Stimulated activated CD4-positive, alpha-beta T cell treated with anti-CD3 and anti-CD28 coated beads, Interleukin-4, amount 100 ng/mL, for 1 hour (primary cell): ENCODE measurements at places on chromosomes 13 and 19.

- no peak for DNase-seq
Measured at GRCh38 chr19:30854661-30855060, 482.5 kb downstream of the ZNF536 start.

DNA sequence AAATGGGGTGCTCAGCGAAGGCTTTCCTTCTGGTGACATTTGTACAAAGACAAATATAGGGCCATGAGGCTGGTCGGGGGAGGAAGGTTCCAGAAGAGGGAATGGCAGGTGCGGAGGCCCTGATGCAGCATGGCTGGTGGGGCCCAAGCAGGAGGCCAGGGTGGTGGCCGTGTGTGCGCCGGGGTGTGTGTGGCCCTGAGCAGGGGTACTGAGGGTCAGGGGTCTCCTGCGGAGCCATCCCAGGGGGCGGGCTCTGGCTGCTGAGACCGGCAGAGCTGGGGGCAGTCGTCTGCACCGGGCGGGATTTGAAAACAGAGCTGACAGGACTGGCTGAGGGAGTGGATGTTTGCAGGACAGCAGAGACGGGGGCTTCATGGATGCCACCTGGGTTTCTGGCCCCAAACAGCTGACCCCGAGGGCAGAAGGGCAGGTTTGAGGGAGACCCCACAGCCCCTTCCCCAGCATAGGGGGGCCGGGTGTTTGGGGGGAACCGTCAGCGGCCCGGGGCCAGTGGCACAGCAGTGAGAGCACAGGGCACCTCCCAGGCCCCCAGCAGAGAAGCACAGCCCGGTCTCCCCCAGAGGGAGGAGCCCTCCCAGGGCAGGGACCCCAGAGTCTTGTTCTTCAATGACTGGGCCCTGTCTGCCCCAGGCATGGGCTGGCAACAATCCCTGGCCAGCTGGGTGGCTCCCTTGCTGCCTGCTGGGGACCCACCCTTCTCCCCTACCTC is 11.4 kb downstream of the PIAS4 start:
- DNase-seq = no peak

DNA sequence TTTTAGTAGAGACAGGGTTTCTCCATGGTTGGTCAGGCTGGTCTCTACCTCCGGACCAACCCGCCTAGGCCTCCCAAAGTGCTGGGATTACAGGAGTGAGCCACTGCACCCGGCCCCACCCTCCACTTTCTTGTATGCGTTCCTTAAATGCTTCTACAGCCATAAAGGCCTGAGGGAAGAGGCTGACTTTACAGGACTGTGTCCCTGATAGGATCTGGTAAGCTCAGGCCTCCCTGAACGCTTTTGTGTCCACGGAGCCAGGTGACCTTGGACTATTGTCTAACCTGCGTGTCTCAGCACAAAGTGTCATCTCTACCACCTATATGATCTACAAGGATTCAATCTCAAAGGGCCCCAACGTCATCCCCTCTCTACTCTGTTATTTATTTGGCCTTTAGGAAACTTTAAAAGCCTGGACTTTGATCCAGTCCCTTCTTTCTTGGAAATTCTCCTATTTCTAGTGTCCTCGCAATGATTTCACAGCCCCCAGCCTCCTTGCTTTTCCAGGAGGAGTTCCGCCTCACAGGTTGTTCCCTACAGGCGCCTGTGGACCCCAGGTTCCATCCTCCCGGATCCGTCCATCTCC is 701 bp downstream of the ZNF552 start:
- DNase-seq = no peak

- DNase-seq = no peak
Measured at GRCh38 chr13:30504081-30504480, 38.3 kb upstream of the HMGB1 start.

DNA sequence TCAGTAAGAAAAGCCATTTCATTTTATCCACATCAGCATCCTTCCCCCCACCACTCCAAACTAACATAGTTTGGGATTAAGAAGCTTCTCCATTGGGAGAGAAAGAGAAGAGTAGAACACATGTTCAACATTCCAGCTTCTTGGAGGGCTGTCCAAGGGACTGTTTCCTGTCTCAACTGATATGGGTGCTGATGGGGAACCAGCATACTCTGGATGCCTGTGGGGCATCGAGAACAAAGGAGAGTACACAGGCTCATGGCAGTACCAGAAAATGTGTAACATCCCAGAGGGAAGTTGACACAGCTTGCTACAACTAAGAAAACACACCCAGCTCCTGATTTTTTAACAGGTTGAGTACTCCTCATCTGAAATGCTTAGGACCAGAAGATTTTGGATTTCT is 24.7 kb downstream of the SUCLA2 start:
- DNase-seq = no peak

- no peak for DNase-seq
Measured at GRCh38 chr13:97986835-97987234, 33.4 kb downstream of the IPO5 start.

DNA sequence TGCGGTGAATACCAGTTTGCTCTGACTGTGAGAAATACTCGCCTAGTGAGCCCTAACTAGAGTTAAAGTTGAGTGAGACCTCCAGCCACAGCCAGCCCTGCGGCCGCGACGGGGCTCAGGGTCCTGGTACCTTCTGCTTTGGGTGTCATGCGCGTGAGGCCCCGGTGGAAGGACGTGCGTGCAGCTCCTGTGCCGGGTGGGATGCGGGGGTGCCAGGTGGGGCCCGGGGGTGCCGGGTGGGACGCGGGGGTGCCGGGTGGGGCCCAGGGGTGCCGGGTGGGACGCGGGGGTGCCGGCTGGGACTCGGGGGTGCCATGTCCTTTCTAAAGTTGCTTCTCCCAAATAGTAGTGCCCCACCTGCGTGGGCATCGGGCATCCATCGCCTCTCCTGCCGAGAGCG is 8.5 kb upstream of the TMPRSS9 start:
- no peak for DNase-seq

- no peak for DNase-seq
Measured at GRCh38 chr19:2113439-2114211, 16.9 kb downstream of the IZUMO4 start.

DNA sequence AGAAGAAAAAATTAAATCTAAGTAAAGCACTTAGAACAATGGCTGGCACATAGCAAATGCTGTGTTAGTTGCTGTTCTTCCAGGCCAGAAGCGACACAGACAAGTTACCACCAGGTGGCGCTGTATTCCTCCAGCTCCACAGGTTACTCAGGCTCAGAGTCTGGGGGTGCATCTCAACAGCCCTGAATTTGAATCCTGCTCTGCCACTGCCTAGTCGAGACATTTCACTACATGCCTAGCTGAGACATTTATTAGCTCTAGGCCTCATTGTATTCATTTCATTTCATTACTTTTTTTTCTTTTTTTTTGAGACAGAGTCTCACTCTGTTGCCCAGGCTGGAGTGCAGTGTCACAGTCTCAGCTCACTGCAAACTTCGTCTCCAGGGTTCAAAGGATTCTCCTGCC is 16.4 kb upstream of the CYP2B6 start:
- DNase-seq = peak; percentile 73

DNA sequence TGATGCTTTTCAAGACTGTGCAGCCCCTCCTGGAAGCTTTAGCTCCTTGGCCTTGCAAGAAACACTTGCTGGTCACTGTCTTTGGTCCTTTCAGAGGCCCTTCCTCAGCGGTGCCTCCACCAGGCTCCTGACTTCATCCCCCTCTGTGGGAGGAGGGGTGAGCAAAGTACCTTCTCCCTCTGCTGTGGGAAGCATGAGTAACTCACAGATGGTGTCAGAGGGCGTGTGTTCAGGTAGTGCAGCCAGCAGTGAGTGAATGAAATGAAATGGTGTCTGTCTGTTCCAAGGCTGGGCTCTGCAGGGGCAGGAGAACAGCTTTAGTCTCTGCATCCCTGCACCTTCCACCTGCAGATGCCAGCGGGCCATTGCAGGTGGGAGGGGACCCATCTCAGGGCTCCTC is 102.9 kb downstream of the SHISA2 start:
- no peak for DNase-seq

GRCh38 chr19:42965176-42965575 is 28.2 kb upstream of the PSG7 start:
- no peak for DNase-seq

DNA sequence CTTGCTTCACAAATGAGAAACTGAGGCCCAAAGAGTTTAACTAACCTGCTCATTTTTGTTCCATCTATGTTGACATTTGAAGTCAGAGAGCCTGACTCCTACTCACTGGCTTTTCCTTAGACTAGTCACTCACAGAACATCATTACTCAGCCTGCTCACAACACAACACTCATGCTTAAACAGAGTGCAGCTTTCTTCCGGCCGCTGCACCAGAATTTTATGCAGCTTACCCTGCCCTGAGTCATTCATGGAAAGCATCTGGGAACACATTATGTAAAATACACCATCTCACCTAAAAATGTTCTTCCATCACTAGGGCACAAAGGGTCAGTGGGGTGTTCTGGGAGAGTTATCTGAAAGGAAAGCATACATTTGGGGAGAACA is 303.4 kb downstream of the SPRY2 start:
- DNase-seq = no peak

- no peak for DNase-seq
Measured at GRCh38 chr13:51152701-51153100, 41.6 kb upstream of the C13orf42 start.

- DNase-seq = no peak
Measured at GRCh38 chr19:4094761-4095487, 28.2 kb upstream of the ZBTB7A start.

- DNase-seq = no peak
Measured at GRCh38 chr19:2166741-2167738, 3.3 kb downstream of the DOT1L start.

GRCh38 chr19:34229721-34230120 is 24.6 kb upstream of the GARRE1 start:
- DNase-seq = no peak

- DNase-seq = no peak
Measured at GRCh38 chr13:109665240-109665639, 121.1 kb downstream of the IRS2 start.

- no peak for DNase-seq
Measured at GRCh38 chr19:7000333-7000732, 20.9 kb downstream of the MBD3L2B start.

DNA sequence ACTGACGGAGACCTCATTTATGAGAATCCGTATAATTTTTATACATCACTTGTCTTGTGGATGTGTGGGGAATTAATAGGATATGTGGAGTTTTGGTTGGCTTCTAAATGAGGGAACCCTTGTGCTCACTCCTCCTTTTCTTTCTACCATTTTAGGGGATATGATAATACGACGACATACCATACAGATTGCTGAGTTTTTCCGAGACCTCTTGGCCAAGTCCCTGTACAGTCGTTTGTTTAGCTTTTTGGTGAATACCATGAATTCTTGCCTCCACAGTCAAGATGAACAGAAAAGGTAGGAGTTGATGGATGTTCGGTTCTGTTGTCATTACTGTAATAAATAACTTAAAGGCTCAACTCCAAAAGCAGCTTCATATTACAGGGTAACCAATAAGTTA is 335.2 kb downstream of the MYO16 start:
- no peak for DNase-seq

GRCh38 chr19:51122112-51122981 is 2.4 kb upstream of the SIGLEC9 start:
- no peak for DNase-seq

DNA sequence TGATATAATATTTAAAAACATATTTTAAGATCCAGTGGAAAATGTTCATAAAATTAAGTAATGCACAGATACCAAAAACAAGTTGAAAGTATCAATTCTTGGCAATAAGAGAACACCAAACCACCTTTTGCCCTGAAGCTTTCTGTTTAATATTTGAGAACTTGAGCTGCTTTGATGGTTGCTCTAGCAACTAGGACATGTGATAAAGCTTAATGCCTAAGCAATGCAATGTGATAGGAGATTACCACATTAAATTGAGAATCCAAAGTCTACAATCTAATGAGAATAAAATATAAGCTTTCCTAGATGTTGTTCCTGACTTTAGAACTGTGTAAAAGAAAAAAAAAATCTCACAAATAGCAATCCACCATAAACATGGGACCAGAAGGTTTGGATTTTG is 1367.5 kb upstream of the PCDH9 start:
- DNase-seq = no peak

DNA sequence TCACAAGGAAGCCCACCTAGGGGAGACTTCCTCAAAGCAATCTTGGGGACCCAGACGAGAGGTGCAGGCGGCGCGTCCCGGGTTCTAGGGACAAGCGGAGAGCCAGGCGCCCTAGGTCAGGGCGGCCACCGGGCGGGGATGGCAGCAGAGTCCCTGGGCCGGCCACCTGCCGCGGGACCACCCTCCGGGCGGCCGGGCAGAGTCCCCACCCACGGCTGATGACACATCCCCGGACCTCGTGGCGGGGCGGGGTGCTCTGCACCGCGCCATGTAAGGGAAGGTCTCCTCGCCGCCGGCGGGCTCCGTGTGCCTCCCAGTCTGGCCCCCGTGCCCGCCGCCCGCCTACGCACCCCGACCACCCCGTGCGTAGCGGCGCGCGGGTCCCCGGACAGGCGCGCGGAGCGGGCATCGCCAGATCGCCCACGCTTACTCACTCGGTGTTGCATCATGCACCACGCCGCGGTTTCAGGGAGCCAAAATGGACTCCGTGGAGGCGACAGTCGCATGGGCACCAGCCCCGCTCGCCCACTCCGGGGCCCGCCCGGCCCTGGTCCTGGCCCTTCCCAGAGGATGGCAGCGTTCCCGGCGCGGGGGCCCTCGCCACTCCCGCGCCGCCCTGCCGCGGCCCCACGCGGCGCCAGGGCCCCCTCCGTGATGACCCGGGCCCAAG is 643 bp downstream of the SLC7A1 start:
- DNase-seq = peak; percentile 75

GRCh38 chr19:21922276-21922675 is 86.3 kb upstream of the ZNF43 start:
- DNase-seq = no peak

DNA sequence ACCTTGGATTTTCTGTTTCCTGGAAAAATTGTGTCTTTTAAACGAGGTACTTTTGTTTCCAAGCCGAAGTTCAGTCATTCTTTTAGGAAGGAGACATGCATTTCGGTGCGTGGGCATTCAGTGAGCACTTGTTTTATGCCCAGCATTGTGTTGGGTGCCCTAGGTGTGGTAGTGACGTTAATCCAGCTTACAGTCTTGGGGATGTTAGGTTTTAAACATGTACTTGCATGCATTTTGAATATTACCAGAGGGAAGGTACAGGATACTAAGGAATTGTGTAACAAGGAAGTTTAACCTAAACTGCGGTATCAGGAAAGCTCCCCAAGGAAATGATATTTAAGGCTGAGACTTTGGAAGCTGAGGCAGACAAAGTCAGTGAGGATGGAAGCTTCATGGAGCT is 66.3 kb downstream of the ARHGAP35 start:
- DNase-seq = no peak

- DNase-seq = no peak
Measured at GRCh38 chr13:112744168-112745021, 54.6 kb downstream of the ATP11A start.

DNA sequence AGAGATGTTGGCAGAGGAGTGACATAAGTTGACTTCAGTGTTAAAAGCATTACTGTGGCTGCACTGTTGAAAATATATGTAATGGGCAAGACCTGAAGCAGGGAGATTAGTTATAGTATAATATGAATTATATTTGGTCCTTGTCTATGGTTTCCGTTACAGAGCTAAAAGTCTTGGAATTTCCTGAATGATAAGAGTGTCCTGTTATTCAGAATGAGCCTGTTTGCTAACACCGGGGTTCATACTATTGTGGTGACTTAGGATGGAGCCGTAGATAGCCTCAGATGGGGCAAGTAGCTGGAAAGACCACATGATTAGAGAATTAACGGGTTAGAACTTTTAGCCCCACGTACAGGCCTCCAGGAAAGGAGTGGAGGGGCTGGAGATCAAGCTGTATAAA is 5.7 kb downstream of the USPL1 start:
- no peak for DNase-seq
